ENCODE measurements at places on chromosomes 6 and 20. TPM values are rescaled to one million over a fixed set of nuclear protein-coding genes. Genes with fewer than 3 reads are reported as not detected.

Gene FGD2
- polyA plus RNA-seq: not detected

Gene ADIG
- polyA plus RNA-seq: not detected

Gene IRAK1BP1
- polyA plus RNA-seq: 8.1 TPM

Gene EPHA7
- polyA plus RNA-seq: 33.8 TPM

Gene CYP39A1
- 22.6 TPM for polyA plus RNA-seq
